ENCODE measurements at places on chromosomes 13 and 19. TPM values are rescaled to one million over a fixed set of nuclear protein-coding genes. Genes with fewer than 3 reads are reported as not detected.

Gene CDC42EP5
- total RNA-seq: 41.2 TPM

Gene CRX
- total RNA-seq: not detected

Gene FGF22
- total RNA-seq: 0.27 TPM

Gene VSIG10L
- total RNA-seq: 0.54 TPM

Gene LILRB3
- total RNA-seq: 71.5 TPM

Gene KRTDAP
- total RNA-seq: not detected

Gene OR10H1
- not detected for total RNA-seq

Gene FFAR1
- total RNA-seq: not detected

Gene FARP1
- total RNA-seq: 17.6 TPM

Gene NLRP4
- total RNA-seq: not detected

Gene NFIX
- total RNA-seq: 145 TPM

Gene IRGC
- not detected for total RNA-seq

Gene RXFP2
- 0.21 TPM for total RNA-seq

Gene MEIOSIN
- total RNA-seq: not detected

Measured in thoracic aorta (tissue), 2 donors.